ENCODE measurements at places on chromosomes 5 and 9. TPM values are rescaled to one million over a fixed set of nuclear protein-coding genes. Genes with fewer than 3 reads are reported as not detected.

The IL4 gene
- total RNA-seq: not detected

The NRG2 gene
- total RNA-seq: 0.91 TPM

The SLC34A1 gene
- total RNA-seq: not detected

The PTPN3 gene
- total RNA-seq: 20.8 TPM

The GDA gene
- 49.4 TPM for total RNA-seq

The QRFP gene
- total RNA-seq: not detected

The C9orf43 gene
- 0.71 TPM for total RNA-seq

The UNC5A gene
- total RNA-seq: 10.1 TPM

The NR6A1 gene
- 9.9 TPM for total RNA-seq

The NOXA1 gene
- 13.2 TPM for total RNA-seq

The C5orf58 gene
- total RNA-seq: not detected

The PCDHB5 gene
- total RNA-seq: not detected

The UBLCP1 gene
- 32.9 TPM for total RNA-seq

The PCDHGA9 gene
- 0.34 TPM for total RNA-seq

The FGFR4 gene
- total RNA-seq: 78.1 TPM

The NUDT12 gene
- total RNA-seq: 15.8 TPM

The CAVIN4 gene
- total RNA-seq: 0.59 TPM

The OCLN gene
- 56.7 TPM for total RNA-seq

The SLC25A2 gene
- 0.42 TPM for total RNA-seq

The BTNL9 gene
- 11.7 TPM for total RNA-seq

The SPAAR gene
- total RNA-seq: not detected

The TRIM7 gene
- 30.2 TPM for total RNA-seq

All from HCT116 (cell line).